ENCODE measurements at places on chromosomes 6 and 20.

DNA sequence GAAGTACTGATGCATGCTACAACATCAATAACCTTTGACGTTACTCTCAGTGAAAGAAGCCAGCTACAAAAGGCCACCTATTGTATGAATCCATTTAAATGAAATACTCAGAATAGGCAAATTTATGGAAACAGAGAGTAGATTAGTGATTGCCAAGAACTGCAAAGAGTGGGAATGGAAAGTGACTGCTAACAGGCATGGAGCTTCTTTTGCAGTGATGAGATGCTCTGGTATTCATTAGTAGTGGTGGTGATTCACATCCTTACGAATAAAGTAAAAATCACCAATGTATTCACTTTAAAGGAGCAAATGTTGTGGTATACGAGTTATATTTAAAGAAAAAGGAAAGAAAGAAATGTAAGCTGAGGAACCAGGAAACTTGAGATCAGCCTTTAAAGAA is 126.8 kb upstream of the SAMD5 start:
- DNase-seq: no peak

GRCh38 chr20:50651676-50652075 is 39.7 kb downstream of the RIPOR3 start:
- DNase-seq: no peak

DNA sequence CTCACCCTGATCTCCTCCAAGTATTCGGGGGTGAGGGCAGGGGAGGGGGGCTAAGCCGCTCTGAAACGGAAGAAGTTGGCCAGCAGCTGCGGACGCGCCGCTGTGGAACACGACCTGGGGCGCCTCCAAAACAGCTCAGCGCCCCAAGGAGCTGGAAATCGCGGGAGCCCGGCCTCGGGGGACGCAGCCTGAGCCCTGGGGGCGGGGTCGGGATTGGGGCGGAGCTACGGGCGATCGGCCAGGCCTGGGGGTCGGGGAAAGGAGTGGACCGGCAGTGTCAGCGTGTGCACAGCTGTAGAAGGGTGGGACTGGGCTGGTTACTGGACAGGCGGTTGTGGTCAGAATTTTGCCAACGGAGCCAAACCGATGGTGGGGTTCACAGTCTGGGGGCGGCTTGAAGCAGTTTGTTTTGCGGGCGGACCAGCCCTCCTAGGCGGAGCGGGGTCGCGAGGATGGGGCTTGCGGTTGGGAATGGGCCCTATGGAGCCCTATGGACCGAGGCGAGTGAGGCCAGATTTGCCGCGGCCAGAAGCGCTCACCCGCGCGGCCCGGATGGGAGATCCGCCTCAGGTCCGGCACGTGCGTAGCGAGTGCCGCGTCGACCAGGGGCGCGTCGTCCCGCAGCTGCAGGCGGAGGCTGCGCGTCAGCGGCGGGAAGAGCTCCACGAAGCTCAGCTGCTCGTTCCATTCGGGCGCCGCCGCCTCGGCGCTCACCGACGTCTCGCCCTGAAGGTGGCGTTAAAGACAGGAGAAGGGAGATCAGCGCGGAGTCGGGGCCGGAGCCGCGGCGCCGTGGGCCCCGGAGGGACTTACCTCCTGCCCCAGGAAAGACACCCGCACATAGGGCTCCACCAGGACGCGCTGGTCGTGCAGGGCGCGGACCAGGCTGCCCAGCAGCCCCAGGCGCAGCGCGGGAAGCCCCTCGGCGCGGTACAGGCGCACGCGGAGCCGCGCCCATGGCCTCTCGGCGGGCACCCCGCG is 14.3 kb upstream of the SPAG4 start:
- no peak for DNase-seq

DNA sequence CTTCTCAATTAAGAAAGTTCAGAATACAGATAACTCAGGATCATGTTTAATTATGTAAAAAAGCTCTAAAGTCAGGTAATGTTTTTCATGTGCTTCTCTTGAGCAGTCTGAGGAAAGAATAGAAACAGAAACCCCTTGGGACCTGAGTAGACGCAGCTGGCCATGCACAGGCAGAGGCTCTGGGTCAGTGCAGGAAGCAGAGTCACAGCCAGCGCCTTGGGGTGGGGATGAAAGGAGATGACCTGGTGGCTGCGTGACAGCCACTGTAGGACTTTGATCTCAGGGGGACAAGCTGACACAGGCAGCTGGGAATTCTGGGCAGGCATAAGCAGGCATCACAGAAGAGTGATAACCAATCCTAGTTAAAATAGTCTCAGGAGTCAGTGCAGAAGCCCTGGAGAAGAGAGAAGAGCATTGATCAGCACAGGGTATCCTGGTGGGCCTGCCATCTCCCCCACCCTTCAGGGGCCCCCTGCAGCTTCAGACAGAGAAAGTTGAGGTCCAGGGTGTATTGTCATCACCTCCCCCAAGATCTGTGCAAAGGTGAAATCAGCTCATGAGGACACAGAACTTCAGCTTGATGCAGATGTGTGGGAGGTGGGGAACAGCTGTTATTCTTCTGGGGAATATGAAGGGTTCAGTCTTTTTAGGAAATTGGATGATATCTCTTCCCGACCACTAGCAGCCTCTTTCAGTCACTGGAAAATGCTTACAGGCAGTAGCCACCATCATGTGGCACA is 6.4 kb downstream of the HLA-DQB1 start:
- DNase-seq: no peak

DNA sequence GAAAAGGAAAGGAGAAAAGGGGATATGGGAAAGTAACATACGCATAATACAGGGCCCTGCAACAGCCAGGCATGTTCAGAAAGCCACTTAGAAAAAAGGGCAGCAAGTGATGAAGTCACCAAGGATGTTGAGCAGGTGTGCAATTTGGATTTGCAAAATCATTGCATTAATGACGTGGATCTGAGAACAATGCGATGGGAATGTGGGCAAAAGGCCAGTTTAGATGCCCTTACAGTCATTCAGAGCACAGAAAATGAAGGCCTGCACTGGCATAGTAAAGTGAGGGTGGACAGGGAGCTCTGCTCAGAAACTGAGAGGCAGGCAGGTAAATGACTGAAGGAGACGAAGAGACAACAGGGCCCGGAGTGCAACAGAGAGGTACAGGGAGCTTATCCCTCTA is 123.7 kb upstream of the NHSL1 start:
- DNase-seq: no peak

DNA sequence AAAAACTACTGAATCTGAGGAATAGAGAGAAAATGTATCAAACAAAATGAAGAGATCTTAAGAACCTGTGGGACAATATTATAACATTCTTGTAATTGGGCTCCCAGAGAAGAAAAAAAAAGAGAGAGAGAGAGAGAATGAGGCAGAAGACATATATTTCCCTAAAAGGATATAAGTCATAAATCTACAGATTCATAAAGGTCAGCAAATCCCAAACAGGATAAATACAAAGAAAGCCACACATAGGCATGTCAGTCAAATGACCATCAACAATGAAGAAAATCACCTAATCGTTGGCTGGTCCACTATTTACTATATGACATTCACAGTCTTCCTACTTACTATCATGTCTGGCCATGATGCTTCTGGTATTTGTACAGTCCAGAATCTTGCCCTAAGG is 190.3 kb downstream of the GMDS start:
- DNase-seq: no peak

DNA sequence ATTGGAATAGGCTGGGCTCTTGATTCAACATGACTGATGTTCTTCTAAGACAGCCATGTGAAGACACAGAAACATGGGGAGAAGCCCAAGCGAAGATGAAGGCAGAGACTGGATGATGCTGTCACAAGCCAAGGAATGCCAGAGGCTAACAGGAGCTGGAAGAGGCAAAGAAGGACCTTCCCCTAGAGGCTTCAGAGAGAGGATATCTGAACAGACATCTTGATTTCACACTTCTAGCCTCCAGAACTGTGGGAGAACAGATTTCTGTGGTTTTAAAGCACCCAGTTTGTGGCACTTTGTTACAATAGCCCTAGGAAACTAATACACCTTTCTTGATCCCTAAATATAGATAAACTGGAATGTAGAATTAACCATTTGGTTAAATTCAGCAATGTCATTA is 127.0 kb downstream of the EDN1 start:
- no peak for DNase-seq

GRCh38 chr6:159084493-159085091 is 39.8 kb upstream of the TAGAP start:
- DNase-seq: no peak

GRCh38 chr6:143322386-143322785 is 128.1 kb downstream of the ADAT2 start:
- no peak for DNase-seq

Measured in HTR-8/SVneo (cell line).